ENCODE measurements at places on chromosomes 4 and X.

DNA sequence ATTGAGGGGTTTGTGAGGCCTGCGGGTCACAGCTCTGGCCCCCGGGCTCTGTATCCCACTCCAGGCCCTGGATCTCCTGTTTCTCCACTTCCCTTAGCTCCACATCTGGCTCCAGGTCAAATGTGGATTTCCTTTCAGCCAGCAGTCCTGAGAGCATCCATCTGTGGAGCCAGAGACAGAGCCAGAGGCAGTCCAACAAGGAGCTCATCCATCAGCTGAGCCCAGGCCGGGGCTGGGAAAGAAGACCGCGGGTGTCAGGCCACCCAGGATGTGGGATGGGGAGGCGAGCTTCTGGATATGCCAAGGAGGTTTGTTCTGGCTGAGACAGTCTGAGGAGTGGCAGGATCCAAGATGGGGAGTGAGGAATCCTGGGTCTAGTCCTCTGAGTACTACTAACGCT lies 91.7 kb downstream of the EFNB1 start:
- no peak for DNase-seq

GRCh38 chr4:20627866-20628265 lies 72.4 kb upstream of the PACRGL start:
- DNase-seq, result no peak

DNA sequence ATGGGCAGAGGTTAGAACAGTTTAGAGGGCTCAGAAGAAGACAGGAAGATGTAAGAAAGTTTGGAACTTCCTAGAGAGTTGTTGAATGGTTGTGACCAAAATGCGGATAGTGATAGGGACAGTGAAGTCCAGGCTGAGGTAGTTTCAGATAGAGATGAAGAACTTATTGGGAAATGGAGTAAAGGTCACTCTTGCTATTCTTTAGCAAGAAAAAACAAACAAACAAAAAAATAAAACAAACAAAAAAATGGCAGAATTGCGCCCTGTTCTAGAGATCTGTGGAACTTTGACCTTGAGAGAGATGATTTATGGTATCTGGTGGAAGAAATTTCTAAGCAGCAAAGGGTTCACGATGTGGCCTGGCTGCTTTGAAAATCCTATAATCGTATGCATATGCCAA lies 185.1 kb upstream of the SFRP2 start:
- DNase-seq, result no peak

- no peak for DNase-seq
These were observed 4.9 kb downstream of the STATH start for GRCh38 chr4:70000711-70001110.
